ENCODE measurements at places on chromosomes 6 and 20.
A peak's percentile ranks its signal among the peaks of the same experiment; 100 is the strongest.

- DNase-seq, result no peak
These were observed 577 bp upstream of the SCAND1 start for GRCh38 chr20:35954907-35955251.

DNA sequence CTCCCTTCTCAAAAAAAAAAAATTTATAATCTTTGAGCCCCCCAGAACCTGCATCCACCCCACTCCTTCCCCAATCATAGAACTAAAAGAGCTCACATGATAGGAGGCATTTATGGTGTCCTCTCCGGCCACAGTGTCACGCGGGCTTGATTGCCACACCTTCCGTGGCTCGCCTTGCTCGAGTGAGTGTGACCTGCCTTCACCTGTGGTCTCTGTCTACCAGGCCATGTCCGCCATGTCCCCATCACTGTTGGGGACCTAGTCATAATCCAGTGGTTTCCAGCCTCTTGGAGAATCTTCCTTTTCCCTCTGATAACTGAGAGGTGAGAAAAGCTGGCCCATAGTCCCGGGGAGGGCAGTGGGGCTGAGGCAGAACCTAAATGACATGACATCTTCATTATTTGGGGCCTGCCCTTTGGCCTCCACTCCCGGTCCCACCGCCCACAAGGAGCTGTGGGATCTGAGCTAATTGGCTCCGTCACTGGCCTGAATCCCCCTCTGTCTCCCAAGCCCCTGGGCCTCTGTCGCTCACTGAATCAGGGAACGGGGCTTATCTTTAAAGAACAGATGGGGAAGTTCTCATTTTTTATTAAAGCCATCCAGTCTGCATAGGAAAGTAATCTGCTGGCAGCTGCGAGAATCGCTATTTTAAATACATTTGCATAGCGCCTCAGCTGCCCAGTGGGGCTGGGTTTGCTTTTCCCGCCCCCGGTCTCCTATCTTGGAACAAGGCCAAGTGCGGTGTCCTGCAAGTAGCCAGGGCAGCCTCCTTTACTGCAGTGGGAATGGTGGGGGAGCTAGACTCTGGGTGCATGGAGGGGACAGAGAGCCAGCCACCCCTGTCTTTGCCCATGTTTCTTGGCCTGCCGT, 197.6 kb upstream of the PMEPA1 start:
- DNase-seq, result no peak

GRCh38 chr6:18380851-18381250, 6.3 kb upstream of the RNF144B start:
- DNase-seq, result no peak

DNA sequence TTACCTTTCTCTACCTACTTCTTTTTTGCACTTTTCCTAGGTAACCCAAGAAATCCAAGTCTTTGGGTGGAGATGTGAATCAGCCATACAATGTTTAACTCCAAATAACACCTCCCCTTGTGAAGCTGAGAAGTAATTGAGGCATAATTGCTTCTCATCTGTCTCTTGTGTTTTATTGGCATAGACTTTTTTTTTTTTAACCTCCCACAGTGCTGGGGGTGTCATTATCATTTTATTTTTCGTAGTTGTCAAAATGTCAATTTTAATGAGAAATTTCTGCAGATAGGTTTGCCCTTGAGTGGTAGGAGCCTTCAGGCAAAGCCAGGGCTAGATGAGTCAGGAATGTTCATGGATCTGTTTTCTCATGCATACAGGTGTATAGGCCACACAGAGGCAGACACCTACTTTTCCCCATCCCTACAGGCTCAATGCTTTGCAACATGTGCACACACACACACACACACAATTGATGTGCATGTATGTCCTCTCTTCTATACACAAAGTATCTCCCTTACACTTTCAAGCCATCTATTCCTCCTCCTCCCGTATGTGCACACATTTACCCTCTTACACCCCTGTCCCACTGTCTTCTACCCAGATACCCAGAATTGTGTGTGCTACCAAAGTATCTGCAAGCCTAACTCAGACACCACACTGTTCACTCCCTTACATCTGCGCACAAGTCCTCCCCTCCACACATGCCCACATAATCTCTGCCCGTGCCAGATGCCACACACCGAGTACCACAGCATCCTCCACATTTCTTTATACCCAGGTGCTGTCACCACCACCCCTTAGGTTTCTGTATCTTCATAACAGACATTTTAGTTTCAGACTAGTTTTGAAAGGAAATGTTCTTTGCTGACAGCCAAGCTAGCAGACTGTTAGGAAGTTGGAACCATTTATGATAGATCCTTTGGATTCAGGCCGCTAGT, 22.0 kb downstream of the RALY start:
- no peak for DNase-seq

DNA sequence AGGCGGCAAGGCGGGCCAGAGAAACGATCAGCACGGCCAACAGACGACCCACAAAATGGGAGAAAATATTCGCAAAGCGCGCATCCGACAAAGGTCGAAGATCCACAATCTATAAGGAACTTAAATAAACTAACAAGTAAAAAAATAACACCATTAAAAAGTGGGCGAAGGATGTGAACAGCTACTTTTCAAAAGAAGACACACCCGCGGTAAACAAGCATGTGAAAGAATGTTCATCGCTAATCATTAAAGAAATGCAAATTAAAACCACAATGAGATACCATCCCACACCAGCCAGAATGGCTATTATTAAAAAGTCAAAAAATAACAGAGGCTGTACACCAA, 117.8 kb upstream of the SIRPA start:
- no peak for DNase-seq

DNA sequence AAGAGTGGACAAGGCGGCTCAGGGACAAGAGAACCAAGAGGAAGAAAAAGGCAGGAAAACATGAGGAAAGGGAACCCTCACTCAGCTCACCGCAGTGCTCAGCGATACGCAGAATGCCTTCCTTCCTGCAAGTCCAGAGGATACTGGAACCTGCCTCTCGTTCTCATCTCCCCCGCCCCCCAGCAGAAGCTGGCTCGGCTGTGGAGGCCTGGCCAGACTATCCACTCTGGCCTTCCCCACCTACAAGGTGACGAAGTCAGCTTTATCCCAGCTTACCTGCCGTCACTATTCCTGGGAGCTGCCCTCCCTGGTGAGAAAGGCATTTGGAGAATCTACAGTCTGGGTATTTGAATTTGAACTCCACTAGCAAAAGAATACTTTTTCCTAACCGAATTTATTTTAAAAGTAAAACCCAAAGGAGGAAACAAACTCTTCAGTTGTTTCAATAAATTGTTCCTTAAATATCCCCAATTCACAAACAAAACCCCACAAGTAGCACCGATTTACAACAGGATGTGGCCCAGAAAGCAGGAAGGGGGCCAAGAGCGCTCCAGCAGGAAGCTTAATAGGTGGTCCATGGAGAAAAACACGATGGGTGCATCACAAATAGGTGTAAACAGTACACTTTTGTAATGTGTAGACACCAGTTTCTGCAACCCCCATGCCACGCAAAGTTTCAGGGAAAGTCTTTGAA, 2.1 kb upstream of the DIDO1 start:
- DNase-seq, result no peak

GRCh38 chr20:57414867-57415592, 23.8 kb downstream of the RBM38 start:
- no peak for DNase-seq

DNA sequence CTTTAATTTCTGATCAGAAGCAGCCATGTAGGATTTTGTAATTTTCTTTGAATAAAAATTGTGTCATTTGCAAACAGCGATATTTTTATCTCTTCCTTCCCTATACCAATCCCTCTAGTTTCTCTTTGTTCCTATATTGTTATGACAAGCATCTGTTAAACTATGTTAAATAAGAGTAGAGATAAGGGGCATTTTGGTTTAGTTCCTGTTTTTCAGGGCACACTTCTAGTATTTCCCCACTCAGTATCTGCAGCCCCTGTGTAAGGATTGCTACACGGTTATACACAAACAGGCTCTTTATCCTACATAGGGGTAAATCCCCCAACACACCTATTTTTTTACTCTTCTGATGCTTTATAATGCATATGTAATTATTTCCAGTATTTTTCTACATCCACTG, 42.1 kb downstream of the TRERF1 start:
- no peak for DNase-seq

DNA sequence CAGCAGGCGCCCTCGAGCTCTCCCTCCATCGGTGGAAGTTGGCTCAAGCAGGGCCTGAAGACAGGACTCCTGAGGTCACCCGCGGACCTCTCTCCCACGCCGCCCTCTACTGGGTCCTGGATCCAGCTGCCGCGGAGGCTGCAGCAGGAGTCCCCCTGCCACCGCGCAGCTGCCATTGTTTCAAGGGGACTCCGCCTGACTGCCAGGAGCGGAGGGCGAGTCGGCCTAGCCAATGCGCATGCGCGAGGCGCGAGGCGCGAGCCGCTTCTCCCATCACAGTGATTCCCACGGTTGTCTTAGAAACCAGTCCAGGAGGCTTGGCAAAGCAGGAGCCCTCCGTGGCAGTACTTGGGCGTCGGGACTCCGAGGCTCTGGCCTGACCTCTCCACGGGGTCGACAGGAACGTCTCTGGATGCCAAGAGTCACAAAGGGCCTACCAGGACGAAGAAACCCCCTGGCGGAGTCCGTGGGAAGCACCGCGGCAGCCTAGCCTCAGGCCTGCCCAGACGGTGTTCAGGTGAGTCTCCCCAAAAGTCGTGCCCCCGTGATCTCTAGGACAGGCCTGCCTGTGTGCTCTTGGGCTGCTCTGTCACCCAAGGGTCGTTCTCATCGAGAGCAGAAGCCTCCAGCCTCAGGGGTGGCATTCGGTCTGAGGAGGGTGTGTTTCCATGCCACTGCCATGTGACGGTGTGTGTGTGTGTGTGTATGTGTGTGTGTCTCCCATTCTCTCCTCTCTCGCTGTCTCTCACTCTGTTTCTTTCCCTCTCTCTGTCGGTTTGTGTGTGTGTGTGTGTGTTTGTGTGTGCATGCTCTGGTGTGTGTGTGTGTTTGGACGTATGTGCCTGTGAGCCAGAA, 290.6 kb upstream of the ZNF337 start:
- peak; percentile 48 for DNase-seq

DNA sequence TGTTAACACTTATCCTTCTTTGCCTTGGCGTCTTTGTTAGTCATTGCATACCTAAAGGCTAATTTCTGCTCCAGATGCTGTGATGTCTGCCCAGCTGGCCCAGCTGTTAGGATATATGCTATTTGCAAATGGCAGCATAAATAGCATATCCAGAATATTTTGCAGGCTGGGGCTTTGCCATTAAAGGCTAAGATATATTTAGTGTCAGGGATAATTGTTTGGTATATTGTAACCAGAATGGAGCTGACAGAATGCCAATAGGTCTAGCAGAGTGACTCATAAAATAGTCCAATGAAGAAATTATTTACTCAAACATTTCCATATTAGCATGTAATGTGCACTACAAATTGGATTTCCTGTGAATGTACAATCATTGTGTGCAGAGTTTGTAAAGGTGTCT, 584.1 kb upstream of the FLRT3 start:
- DNase-seq, result no peak

DNA sequence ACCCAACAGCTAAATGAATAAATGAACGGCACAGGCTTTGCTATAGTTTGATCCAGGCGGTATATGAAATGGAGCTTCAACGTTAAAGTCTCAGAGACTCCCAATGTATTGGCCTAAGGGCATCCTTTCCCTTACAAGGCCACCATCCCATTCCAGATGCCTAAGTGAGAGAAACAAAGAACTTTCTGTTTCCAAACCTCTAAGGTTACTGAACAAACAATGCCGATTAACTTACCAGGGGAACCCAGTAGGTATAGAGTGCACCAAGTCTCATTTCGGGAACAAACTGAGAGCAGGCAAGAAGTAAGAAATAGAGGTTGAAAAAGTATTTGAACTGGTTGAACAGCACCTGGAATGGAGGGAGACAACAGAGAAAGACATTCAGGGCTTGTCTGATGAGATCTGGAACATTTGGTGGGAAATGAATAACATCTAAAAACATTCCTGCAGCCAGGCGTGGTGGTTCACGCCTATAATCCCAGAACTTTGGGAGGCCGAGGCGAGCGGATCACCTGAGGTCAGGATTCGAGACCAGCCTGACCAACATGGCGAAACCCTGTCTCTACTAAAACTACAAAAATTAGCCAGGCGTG, 42.5 kb downstream of the ATP9A start:
- no peak for DNase-seq
